ENCODE measurements at places on chromosomes 5 and 9.

DNA sequence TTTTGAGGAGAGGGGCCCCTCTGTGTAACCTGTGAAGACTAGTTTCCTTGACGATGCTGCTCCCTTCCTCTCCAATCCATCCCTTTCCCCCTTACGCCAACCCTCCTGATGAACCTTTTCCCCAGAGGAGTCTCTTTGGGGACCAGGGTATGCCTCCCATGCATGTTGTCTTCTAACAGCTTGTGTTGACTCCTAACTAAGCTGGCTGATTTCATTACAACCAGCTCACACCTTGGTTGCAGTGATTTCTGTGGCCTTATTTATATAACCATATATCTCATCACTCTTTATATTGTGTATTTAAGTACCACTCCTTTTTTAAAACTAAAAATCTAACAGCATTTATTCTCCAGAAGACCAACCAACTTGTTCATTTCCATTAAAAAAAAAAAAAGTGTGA is 42.5 kb downstream of the SFXN1 start:
- no peak for DNase-seq

- no peak for DNase-seq
Measured at GRCh38 chr9:8205576-8205975, 406.0 kb upstream of the DMAC1 start.

- peak; percentile 26 for DNase-seq
Measured at GRCh38 chr5:134846641-134846960, 833 bp downstream of the C5orf24 start.

DNA sequence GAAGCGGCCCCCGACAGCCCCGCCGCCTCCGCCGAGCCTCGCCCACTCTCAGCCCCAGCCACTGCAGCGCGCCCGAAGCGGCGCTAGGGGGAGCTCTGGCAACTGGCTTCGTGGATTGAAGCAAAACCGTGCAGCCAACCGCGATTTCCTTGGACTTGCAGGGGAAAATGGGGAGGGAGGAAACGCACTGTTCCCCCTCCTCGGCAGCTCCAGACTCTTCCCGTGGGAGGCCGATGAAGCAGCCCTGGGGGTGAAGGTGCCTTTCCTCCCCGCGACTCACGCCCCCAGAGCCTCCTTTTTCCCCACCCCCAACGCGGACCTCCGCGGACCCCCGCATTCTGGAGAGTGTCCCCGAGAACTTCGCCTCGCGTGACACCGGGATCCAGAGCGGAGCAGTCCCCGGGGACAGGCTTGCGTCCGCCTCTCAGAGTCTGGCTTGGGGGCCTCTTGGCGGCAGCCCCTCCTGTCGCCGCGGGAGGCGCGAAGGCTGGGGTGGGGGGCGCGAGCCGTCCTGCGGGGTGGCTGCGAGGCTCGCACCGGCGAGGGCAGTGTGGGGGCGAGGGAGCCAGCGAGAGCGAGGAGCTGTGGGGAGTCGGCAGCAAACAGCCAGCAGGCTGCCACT is 3.8 kb downstream of the IER5L start:
- peak; percentile 69 for DNase-seq

GRCh38 chr9:72954431-72955125 is 1.7 kb upstream of the ALDH1A1 start:
- no peak for DNase-seq

GRCh38 chr5:132774406-132774805 is 2.6 kb downstream of the SEPTIN8 start:
- DNase-seq: no peak

- no peak for DNase-seq
Measured at GRCh38 chr9:104279535-104280177, 185.5 kb downstream of the SMC2 start.

GRCh38 chr5:2206293-2207108 is 323.8 kb upstream of the IRX4 start:
- DNase-seq: no peak

DNA sequence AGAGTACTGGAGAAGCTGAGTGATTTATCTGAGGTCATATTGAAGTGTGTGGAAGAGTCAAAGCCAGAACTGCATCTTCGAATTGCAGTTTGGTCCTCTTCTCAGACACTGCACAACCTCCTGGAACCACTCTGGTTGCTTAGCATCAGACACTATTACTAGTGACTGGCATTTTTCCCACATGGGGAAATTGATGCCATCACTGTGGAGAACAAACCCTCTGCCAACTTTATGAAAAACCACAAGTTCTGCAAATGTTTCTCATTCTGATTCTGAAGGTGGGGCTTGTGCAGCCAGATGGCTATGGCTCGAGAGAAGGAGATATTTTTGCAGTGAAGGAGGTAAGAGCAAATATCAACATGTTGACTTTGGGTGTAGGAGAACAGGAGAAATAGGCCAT is 67.2 kb downstream of the KCTD16 start:
- peak; percentile 1 for DNase-seq

GRCh38 chr5:143004361-143005145 is 234.4 kb downstream of the ARHGAP26 start:
- DNase-seq: no peak

GRCh38 chr5:131406076-131406475 is 142.2 kb downstream of the CDC42SE2 start:
- no peak for DNase-seq

GRCh38 chr9:135908093-135908753 is 877 bp upstream of the CAMSAP1 start:
- DNase-seq: no peak

- peak; percentile 81 for DNase-seq
Measured at GRCh38 chr9:38068701-38069628, at the start of gene SHB. Gene SHB (minus strand): TSS chr9:38069227. CDS start chr9:38068645, 582 bp downstream.

- no peak for DNase-seq
Measured at GRCh38 chr5:13957032-13957645, 12.7 kb upstream of the DNAH5 start.

DNA sequence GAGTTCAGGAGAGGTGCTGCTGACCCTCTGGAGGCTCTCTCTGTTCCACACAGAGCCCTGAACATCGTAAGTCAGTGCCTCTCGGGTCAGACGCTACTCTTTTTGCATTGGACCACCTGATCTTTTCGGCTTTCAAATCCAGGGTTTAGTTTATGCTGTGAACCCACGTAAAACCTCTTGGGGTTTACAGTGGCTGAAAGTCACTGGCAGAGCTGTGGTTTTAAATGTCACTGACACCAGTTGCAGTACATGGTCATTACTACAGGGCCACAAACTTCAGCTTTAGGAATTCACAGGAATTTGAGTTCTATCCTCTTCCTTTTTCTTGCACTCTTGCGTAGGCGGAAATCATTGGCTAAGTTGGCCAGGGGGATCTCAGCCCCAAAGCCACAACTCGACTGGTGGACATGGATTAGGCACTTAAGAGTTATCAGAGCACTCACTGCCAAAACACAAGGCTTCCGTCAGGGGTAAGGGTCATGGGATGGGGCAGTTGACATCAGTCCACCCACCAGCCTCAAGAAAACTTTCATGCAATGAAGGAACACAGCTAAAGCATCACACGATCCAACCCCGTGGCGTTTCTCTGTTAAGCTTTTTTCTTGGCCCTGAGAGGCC is 76.9 kb downstream of the SFXN1 start:
- DNase-seq: no peak

GRCh38 chr5:23319901-23320300 is 187.5 kb upstream of the PRDM9 start:
- DNase-seq: no peak

DNA sequence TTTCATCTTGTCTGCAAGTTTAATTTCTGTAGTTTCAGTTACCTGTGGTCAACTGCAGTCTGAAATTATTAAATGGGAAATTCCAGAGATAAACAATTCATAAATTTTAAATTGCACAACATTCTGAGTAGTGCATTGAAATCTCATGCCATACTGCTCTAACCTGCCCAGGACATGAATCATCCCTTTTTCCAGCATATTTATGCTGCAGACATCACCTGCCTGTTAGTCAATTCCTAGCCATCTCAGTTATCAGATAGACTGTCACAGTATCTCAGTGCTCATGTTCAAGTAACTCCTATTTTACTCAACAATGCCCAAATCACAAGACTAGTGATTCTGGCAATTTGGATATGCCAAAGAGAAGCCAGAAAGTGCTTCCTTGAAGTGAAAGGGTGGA is 223.0 kb upstream of the GRIA1 start:
- no peak for DNase-seq

Measured in CD4-positive, alpha-beta T cell (primary cell).